ENCODE measurements at places on chromosomes 2 and 18. TPM values are rescaled to one million over a fixed set of nuclear protein-coding genes. Genes with fewer than 3 reads are reported as not detected.

DNA sequence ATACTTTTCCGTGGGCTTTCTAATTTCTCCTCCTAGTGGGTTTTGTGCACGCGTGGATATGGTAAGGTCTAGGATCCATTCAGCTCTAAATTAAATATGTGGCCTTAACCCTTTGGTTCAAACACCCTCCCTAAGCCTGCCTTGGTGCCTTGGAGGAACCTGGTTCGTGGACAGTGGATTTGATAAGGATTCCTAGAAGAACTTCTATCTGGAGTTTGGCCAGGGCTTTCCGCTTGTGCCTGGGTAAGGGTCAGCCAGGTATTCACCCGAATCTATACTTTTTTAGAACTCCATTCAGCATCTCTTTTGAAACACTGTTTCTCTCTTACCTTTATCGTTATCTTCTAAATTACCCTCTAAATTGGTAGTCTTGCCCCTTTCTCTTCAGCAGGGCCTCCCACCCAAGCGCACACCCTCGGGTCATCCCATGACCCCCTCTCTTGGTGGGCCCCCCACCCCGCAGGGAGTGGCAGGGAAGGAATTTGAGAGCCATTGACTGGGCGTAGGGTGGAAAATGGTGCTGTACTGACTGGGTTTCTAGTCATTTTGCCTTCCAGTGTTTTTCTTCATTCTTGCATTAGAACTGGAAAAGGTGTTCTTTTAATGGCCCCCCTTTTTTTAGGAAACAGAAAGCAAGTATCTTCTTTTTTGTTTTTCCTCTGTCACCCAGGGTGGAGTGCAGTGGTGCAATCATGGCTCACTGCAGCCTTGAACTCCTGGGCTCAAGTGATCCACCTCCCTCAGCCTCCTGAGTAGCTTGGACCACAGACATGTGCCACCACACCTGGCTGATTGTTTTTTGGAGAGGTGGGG lies 1.8 kb downstream of the SOCS6 start:
- no peak for DNase-seq

- no peak for DNase-seq
Measured at GRCh38 chr18:56861244-56861643, 210.1 kb downstream of the WDR7 start.

GRCh38 chr2:228367356-228367755 lies 185.9 kb upstream of the SPHKAP start:
- DNase-seq: no peak

DNA sequence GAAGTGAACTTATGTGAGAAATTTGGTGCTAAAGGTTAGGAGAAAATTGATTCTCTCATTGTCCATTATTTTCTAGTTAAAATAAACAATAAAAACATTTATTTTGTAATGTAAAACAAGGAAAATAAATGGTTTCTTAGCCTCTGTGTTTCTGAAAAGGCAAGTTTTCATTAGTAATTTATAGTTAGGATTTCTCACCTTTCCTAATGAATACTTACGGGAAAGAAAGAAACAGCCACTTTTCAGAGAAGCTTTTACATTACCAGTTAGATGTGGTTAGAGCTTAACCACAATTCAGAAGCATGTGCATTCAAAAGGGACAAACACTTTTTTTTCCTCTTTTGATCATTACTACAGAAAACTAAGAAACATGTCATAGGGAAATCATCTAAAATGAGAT lies 18.8 kb downstream of the NEMP2 start:
- no peak for DNase-seq

DNA sequence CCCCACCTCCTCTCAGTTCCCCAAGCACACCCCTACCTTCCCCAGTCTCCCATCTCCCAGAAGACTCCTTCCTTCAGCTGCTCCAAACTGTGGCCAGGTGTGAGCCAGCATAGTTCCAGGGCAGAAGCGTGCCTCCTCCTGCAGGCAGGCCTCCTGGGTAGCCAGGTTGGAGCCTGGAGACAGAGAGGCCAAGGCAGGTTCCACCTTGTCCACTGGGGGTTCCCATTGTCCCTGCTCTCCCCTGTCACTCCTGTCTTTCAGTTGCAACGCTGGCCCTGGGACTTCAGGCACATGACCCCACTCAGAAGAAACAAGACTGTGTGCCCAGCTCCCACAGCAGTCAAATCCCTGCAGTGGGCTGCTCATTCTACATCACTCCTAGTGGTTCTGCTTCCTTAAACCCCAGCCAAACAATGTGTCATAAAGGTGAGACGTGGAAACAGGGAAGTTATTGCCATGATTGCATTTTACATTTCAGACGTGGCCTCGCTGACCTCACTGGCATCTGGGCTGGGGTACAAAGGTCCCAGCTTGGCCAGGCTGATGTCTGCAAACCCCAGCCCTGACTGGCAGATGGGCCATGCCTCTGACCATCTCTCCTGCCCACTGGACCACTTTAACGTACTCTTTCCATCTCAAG lies 96.5 kb upstream of the BOD1L2 start:
- DNase-seq: no peak

DNA sequence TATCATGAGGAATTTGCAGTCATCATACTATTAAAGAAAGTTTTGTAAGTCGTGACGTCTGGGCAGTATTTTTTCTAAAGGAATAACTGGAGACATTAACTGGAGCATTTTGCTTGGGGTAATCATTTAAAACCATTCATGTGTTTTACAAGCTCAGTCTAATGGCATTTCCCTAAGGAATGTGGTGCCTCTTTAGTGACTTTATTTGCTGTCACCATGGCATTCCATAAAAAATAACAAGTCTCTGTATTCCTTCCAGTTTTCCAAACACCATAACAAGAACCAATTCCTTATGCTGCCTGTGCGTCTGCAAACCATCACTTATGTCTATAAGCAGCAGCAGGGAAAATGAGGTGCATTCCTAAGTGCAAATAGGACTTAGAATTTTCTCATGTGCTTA lies 82.8 kb downstream of the EPB41L3 start:
- DNase-seq: no peak

- DNase-seq: peak; percentile 76
Measured at GRCh38 chr2:226798422-226799210, 1.0 kb downstream of the IRS1 start.

DNA sequence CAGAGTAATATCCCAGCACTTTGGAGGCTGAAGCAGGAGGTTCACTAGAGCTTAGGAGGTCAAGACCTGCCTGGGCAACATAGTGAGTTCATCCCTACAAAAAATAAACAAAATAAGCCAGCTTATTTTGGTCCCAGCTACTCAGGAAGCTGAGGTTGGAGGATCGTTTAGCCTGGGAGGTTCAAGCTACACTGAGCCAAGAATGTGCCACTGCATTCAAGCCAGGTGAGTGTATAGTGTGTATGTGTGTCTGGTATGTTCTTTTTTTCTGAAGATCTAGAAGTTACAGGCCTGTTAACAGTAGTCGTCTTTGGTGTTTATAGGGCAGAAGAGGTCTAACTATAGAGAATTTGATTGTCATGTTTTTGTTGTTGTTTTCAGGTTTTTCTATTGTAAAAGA lies 40.2 kb downstream of the ZC3H15 start:
- DNase-seq: no peak

DNA sequence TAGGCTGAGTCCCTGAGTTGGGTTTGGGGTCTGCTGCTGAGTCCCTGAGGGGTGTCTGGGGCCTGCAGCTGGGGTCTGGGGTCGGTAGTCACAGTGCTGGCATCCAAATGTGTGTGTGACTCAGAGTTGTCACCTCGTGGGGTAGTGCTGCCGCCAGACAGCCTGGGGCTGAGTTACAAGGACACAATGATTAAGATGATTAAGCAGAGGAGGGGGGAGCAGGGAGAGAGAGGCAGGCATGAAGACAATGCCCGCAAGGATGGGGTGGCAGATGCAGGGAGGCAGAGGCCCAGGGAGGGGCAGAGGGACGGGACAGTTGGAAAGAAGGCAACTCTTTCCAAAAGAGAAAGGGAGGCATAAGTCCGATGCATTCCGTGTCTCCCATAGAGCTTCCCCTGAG lies 120.2 kb downstream of the CELF4 start:
- no peak for DNase-seq

DNA sequence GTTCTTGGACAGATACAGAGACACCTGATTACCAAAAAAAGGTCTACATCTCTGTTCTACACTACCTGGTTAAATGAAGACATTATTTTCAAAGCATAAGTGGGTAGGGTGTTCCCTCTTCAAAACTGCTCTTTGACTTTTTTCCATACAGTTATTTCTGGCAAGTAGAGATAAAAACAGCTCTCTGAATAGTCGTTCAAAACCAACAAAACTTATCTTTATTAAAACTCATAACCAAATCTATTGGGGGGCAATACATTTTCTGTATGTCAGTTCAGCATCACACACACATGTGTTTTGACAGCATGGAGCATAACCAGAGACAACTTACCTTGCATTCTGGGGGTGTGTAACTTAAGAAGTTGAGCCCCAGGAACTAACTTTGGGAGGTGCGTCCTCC lies 149.0 kb upstream of the EPC2 start:
- no peak for DNase-seq

GRCh38 chr18:36031903-36032302 lies 35.5 kb downstream of the RPRD1A start:
- DNase-seq: no peak

GRCh38 chr2:201996006-201996405 lies 37.6 kb upstream of the FZD7 start:
- DNase-seq: no peak

GRCh38 chr2:136653861-136654260 lies 111.5 kb upstream of the THSD7B start:
- DNase-seq: no peak

DNA sequence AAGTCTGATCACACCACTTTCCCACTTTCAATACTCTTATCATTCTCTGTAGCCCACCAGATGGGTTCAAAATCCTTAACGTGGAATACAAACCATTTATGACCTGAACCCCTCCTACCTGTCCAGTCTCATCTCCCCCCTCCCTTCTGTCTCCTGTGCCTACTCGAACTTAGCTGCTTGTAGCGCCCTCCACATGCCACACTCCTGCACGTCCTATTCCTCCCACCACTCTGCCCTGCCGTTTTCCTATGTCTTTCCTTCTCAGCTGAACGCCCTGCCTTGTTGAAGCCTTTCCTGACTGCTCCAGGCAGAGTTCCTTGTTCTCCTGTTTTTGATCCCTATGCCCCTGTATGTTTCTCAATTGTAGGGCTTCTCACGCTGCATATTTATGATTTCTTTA lies 390.1 kb downstream of the HRH4 start:
- DNase-seq: no peak

DNA sequence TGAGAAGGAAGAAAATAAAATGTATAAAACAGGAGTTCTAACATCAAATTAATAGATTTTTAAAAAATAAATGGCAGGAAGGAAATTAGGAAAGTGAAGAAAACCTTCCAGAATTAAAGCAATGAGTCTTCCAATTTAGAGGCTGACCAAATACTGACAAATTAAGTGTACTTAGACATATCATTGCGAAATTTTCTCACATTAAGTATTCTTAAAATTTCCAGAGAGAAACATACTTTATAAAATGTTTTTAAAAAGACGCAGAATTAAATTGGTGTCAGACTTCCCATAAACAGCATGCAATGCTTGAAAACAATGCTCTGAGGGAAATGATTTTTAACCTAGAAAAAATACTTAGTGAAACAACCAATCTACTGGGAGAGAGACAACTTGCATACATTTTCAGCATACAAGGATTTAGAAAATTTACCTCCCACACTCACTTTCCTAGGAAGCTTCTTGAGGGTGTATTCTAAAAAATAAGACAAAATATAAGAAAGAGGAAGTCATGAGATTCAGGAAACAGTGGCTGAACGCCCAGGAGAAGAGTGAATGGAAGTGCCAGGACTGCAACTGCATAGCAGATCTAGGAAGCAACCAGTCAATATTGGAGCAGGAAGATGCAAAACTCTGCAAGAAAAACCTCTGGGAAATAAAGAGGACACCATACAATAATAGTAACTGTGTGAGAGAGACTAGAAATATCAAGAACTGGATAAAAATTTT lies 339.9 kb downstream of the ADCYAP1 start:
- no peak for DNase-seq

GRCh38 chr2:37326285-37326684 lies 1.7 kb upstream of the PRKD3 start:
- no peak for DNase-seq

GRCh38 chr2:226661789-226662545 lies 137.7 kb downstream of the IRS1 start:
- DNase-seq: peak; percentile 51

- no peak for DNase-seq
Measured at GRCh38 chr2:74688881-74689280, 34.8 kb downstream of the SEMA4F start.

DNA sequence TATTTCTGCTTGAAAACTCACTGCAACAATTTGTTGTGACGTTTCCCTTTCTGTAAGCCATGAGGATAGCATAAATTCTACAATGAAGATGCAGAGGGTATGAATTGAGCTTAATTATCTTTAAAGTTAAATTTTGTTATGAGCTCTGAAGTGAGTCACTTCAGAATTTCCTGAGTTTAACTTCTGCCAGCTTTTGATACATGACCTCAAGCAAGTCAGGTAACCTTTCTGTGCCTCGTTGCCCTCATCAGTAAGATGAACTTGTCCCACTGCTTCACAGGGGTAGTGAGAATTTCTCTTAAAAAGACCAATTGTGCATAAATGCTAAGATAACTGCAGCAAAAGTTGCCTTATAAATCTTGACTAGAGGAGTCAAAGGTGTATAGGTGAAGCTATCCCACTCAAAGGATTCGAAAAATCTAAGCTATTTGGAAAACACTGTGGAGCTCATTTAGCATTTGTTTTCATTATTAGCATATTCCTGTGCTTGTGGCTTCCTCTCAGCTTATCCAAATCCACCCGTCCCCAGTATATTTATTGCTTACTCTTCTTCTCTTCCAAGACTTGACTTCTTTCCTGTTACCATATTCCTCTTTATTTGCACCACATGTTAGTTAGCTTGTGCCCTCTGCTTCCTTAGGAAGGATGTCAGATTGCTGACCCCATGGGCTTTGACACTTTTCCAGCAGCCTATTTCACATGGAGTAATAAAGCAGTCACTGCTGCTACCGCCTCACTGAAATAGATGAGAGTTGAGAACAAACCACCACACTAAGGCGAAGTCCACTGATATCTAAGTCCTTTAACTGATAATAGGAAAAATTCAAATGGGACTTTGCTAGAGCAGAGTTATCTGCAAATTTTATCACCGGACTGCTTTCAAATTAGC lies 428.6 kb downstream of the ERBB4 start:
- no peak for DNase-seq

Gene COBLL1
- 53.5 TPM for total RNA-seq

Gene VWA3B
- 2.2 TPM for total RNA-seq

Gene ASB18
- not detected for total RNA-seq

Gene RASGRP3
- total RNA-seq: 6.3 TPM

Gene ZSWIM2
- not detected for total RNA-seq

Gene FKBP7
- total RNA-seq: 44.0 TPM

Gene ST6GAL2
- 0.95 TPM for total RNA-seq

Gene TPO
- total RNA-seq: not detected

Gene RETREG2
- total RNA-seq: 106 TPM

Gene G6PC2
- not detected for total RNA-seq

Gene CFC1
- not detected for total RNA-seq

Gene NCKAP1
- 111 TPM for total RNA-seq

Gene RAX
- not detected for total RNA-seq

Gene ALMS1
- 41.6 TPM for total RNA-seq

All from ovary (tissue), 10 donors.